ENCODE measurements at places on chromosomes 1 and 21. TPM values are rescaled to one million over a fixed set of nuclear protein-coding genes. Genes with fewer than 3 reads are reported as not detected.

The CDCA8 gene
- 6.5 TPM for total RNA-seq

The PRKCZ gene
- 5.8 TPM for total RNA-seq

The TRIM46 gene
- total RNA-seq = 3.5 TPM

The SUCO gene
- 37.8 TPM for total RNA-seq

The FOXO6 gene
- total RNA-seq = 0.13 TPM

The GNL2 gene
- total RNA-seq = 49.4 TPM

The MMP23B gene
- total RNA-seq = 0.52 TPM

The AKIRIN1 gene
- 33.5 TPM for total RNA-seq

The BROX gene
- 93.4 TPM for total RNA-seq

The AIM2 gene
- not detected for total RNA-seq

The GRHL3 gene
- total RNA-seq = 0.26 TPM

The SYDE2 gene
- total RNA-seq = 8.6 TPM

The LYPD8 gene
- total RNA-seq = not detected

The SPRR3 gene
- total RNA-seq = not detected

The SASS6 gene
- total RNA-seq = 2.9 TPM

The TBX19 gene
- total RNA-seq = 1.6 TPM

The MARCKSL1 gene
- total RNA-seq = 10.1 TPM

The ASCL5 gene
- total RNA-seq = not detected

The OR2T29 gene
- total RNA-seq = not detected

The HAPLN2 gene
- total RNA-seq = not detected

The RNASEL gene
- 13.9 TPM for total RNA-seq

The CLCA4 gene
- not detected for total RNA-seq

The EPHA10 gene
- not detected for total RNA-seq

The F3 gene
- 28.9 TPM for total RNA-seq

The TFF2 gene
- not detected for total RNA-seq

The ADCY10 gene
- total RNA-seq = 0.26 TPM

The SPRR2A gene
- not detected for total RNA-seq

The CD1D gene
- 0.52 TPM for total RNA-seq

The OR6N2 gene
- total RNA-seq = not detected

The OR6N1 gene
- not detected for total RNA-seq
